ENCODE measurements at places on chromosomes 5 and 9.

- peaks cover 10% of the 10 kb centered on the region for H3K36me3 ChIP-seq
- DNase-seq = no peak
- H3K27me3 ChIP-seq = no peaks in the 10 kb centered on the region
- no peak overlapping the region for H3K4me3 ChIP-seq
- no peaks in the 10 kb centered on the region for H3K4me1 ChIP-seq
Observed at GRCh38 chr5:88190106-88190834, 78.4 kb downstream of the TMEM161B start.

DNA sequence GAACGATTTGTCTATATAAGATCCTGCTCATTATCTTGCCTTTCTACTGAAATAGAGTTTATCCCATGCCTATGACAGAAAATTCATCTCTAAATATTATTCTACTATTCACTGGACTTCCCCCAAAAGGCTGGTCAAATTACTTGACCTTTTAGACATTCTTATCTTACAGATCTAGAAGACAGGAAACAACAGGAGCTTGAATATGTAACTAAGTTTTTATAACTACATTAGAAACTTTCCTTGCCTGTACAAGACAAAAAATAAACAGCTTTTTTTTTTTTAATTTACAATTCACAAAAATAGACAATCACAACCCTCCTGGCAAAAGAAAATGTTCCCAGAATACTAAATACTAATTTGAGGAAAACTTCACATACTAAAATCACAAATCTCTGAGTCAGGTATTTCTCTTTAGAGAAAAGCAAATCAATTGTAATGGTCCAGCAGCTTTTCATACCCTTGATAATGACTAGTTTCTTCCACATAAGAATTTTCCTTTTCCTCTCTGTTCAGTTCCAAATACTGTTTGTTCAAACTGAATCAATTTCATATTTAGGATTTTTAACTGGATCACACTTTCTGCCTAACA, 68.6 kb downstream of the MLLT3 start:
- no peaks in the 10 kb centered on the region for H3K27me3 ChIP-seq
- DNase-seq = no peak
- no peak overlapping the region for H3K4me3 ChIP-seq
- H3K36me3 ChIP-seq = no peaks in the 10 kb centered on the region
- peaks cover 5% of the 10 kb centered on the region for H3K4me1 ChIP-seq
- H3K27ac ChIP-seq = no peak overlapping the region

DNA sequence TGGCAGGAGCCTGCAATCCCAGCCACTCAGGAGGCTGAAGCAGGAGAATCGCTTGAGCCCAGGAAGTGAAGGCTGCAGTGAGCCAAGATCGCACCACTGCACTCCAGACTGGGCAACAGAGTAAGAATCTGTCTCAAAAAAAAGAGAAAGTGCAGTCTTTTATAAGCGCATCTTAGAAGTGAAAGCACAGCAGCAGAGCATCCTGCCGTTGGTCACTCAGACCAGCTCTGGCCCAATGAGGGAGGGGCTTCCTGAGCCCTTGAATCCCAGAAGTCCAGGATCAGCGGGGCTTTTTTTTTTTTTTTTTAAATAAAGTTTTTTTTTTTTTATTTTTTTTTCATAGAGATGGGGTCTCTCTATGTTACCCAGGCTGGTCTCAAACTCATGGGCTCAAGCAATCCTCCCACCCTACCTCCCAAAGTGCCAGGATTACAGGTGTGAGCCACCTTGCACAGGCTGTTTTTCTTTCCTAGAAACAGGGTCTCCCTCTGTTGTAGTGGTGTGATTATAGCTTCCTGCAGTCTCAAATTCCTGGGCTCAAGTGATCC, 42.3 kb downstream of the NAIF1 start:
- no peaks in the 10 kb centered on the region for H3K36me3 ChIP-seq
- no peak for DNase-seq
- no peaks in the 10 kb centered on the region for H3K4me1 ChIP-seq
- no peak overlapping the region for H3K27ac ChIP-seq
- H3K27me3 ChIP-seq = no peaks in the 10 kb centered on the region

DNA sequence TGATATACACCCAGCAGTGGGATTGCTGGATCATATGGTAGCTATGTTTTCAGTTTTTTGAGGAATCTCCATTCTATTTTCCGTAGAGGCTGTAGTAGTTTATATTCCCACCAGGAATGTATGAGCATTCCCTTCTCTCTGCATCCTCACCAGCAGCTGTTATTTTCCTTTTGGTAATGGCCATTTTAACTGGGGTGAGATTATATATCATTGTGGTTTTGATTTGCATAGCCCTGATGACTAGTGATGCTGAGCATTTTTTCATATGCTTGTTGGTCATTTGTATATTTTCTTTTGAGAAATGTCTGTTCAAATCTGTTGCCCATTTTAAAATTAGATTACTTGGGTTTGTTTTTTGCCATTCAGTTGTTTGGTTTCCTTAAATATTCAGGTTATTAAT, 11.2 kb upstream of the PPIC start:
- DNase-seq = no peak
- no peaks in the 10 kb centered on the region for H3K27me3 ChIP-seq
- no peak overlapping the region for H3K27ac ChIP-seq
- H3K4me1 ChIP-seq = no peaks in the 10 kb centered on the region

GRCh38 chr9:69215774-69216485, 41.9 kb downstream of the TJP2 start:
- no peak overlapping the region for H3K27ac ChIP-seq
- no peaks in the 10 kb centered on the region for H3K4me1 ChIP-seq
- H3K36me3 ChIP-seq = peaks cover 31% of the 10 kb centered on the region
- no peak for DNase-seq

GRCh38 chr9:111114486-111114885, 76.2 kb upstream of the LPAR1 start:
- no peak overlapping the region for H3K4me3 ChIP-seq
- H3K4me1 ChIP-seq = no peaks in the 10 kb centered on the region
- no peaks in the 10 kb centered on the region for H3K27me3 ChIP-seq
- no peaks in the 10 kb centered on the region for H3K36me3 ChIP-seq
- no peak overlapping the region for H3K27ac ChIP-seq
- DNase-seq = no peak

Data from suprapubic skin (tissue), 4 donors.